ENCODE measurements at places on chromosomes 6 and 20.

- DNase-seq = no peak
Observed at GRCh38 chr6:122564230-122564629, 46.0 kb upstream of the PKIB start.

GRCh38 chr6:17352302-17352701 lies 41.1 kb upstream of the CAP2 start:
- DNase-seq = no peak

DNA sequence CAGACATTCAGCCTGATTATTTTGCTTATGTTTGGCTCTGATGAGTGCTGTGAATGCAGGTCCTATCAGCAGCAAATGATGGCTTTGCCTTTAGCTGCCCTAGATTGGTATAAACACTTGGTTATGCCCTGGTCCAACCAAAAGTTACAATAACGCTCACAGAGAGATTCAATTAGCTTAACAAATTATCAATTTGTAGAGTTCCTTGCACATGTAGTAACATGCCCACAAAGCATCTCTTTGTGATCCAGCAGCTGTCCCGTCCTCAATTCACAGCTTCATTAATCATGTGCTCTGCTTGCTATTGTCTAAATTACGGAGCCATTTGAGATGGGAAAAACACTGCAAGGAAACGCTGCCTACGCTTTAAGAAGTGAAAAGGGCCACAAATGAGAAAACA lies 457.9 kb downstream of the HDGFL1 start:
- DNase-seq = no peak

GRCh38 chr6:1494671-1495070 lies 105.3 kb downstream of the FOXF2 start:
- DNase-seq = no peak

GRCh38 chr20:58852543-58853271 lies at the start of gene GNAS:
Gene GNAS, plus strand, starts transcription at chr20:58852716.
- peak; percentile 28 for DNase-seq

GRCh38 chr20:48630342-48631075 lies 197.3 kb downstream of the PREX1 start:
- no peak for DNase-seq

- DNase-seq = no peak
Observed at GRCh38 chr6:134077301-134077700, 24.9 kb upstream of the SLC2A12 start.

DNA sequence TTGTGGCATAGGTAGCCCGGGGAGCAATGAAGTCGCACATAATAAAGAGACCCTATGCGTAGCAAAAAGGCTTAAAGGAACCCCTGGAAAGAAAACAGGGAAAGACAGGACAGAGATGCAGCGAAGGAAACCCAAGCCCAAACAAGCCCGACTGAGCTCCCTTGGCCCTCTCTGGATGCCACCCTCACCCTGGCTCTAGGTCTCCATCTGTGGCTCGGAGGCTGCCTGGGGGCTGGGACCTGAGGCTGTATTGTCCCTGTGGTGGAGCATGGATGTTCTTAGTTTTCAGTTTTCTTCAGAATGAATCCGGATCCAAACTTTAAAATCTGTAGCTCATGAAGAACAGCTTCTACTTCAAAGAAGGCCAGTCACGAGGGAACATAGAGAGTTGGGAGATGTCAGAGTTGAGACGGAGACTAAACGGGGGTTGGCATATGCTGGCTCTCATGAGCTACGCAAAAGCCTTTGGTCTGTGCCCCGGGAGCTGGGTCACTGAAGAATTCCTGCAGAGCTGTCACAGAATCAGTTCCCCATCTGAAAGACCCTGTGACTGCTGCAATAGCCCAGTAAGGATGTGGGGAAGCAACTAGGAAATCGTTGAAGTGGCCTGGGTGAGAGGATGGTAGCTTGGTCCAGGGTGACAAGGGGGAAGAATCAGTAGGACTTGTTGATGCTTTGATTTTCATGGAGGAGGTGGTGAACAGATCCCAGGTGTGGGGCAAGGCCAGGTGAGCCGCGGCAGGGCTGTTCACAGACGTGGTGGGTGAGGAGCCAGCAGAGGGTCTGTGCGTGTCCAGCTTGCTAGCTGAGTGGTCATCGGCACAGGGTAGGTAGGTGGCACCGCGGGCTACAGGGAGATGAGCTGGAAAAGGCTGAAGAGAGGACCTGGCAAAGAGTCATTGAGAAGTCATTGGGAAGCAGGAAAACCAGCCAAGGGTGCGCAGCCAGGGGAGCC lies 35.2 kb downstream of the SYNDIG1 start:
- DNase-seq = no peak

- DNase-seq = no peak
Observed at GRCh38 chr6:158686791-158687381, 37.0 kb downstream of the SYTL3 start.

DNA sequence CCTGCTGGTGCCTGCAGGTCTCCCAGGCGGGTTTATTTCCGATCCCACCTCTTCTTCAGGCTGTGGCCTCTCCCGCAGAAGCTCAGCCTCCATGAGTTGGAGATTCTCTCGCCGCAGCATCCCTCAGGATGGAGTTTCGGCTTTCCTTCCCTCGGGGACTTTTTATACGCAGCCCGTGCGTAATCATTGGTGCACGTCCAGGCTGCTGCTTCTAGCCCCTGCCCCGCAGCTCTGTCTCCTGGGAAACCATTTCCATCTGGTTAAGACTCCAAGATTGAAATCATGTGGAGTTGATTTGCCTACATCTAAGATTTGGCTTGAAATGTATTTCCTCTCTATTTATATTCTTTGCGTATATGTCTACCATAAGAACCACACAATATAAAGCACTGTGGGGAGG lies 46.7 kb upstream of the CARMIL1 start:
- DNase-seq = no peak

DNA sequence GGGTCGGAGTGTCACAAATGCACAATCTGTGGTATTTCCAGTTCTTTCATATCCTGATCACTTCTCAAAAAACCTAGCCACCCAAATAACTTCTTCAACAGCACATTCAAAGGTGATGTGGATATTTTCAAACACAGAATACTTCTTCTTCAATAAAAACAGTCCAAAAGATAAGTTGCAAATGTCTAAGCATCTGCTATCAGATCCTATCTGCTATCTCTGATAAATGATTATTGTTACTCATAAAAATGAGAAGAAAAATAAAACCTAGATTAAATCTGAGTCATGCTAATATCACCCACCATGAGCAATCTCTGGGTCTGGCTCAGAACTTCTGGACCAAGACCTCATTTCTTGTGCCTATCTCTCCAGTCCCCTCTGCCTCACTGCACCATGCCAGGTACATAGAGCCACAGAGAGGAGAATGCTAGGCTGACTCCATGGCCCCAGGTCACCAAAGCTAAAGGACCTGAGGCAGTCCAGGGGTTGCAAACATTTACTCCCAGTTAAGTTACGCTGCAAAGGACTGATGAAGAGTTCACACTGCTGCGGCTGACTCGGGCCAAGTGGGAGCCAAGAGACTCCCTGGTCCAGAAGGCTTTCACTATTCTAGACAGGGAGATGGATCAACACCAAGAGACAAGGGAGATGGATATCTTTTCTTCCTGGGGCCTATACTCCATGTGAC lies 101.4 kb downstream of the KIF13A start:
- DNase-seq = no peak

GRCh38 chr6:15677822-15678221 lies 15.0 kb upstream of the DTNBP1 start:
- no peak for DNase-seq

DNA sequence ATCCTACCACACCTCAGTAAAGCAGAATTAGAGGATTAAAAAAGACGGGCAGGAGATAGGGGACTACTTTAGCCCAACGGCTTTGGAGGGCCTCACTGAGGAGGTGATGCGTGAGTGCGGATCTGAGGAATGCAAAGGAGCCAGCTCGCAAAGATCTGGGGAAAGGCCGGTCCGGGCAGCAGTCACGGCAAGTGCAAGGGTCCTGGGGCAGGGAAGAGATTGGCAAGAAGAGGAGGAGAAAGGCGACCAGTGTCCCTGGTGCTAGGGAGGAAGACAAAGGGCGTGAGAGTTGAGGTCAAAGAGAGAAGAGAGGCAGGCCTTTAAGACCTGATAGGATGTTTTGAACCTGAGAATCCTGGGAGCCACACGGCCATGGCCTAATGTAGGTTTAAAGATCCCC lies 86.8 kb downstream of the KCNB1 start:
- no peak for DNase-seq

DNA sequence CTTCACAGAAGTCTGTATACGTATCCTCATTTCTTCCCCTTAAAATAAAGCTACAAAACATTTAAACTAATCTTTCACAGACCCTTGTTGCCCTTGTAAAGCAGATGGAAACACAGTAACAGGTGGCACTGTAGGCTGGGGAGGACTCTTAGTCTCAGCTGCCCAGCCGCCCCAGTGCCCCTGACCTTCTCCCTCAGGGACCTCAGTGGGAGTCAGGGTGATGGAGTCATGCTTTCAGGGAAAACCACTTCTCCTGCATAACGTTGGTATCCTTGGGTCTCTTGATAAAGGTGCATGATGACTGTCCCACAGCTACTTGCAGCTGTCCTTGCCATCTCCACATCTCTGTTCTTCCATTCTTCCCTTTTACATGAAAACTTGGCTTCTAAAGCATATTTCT lies 198.6 kb downstream of the CDKAL1 start:
- DNase-seq = no peak

- DNase-seq = no peak
Observed at GRCh38 chr20:58069207-58069606, 159.2 kb downstream of the ANKRD60 start.

- DNase-seq = no peak
Observed at GRCh38 chr6:139881728-139882211, 507.3 kb upstream of the CITED2 start.

DNA sequence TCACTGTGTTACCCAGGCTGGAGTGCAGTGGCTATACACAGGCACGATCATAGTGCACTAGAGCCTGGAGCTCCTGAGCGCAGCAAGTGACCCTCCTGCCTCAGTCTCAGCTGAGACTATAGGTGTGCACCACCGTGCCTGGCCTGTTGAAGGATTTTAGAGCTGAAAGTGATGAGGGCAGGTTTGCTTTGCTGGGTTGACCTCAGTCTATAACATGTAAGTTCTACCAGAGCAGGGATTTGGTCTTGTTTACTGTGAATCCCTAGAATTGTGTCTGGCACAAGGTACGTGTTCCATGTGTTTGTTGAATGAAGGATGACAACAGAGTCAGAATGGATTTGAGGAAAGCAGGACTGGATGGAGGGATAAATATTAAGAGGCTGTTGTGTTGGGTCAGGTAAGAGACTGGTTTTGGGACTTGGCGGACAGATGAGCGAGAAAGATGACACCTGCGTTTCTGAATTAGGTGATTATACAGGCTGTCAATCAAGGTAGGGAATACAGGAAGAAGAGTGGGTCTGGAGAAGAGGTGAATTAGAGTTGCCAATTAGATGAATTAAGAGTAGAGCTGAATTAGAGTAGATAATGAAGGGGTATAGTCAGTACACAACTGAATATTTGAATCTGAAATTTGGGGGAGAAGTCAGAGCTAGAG lies 6.5 kb downstream of the ASXL1 start:
- DNase-seq = no peak

DNA sequence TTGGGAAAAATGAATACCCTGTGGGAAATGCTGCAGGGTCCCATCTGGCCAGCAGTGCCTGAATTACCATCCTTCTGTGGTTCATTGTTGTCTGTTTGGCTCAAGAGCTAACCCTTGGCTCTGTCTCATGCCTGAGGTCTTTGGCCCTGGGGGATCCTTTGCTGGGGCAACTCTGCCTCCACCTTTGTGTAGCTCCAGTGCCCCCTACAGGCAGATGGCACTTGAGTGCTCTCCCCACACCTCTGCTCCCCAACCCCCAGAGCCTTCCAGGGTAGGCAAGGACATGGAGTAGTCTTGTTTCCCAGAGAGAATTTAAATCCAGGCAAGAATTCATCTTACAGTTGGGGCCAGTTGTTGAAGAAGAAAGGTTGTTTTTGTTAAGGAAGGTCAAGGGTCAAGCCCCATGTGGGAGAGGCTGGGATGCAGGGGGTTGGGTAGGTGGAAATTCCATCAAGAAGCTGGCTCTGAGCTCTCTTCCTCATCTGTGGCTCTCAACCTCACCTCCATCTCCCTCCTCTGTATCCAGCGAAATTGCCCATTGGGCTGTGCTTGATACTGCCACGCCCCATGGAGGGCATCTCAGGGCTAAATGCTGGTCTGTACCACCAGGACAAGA lies 44.2 kb downstream of the ZNF831 start:
- peak; percentile 78 for DNase-seq

- DNase-seq = no peak
Observed at GRCh38 chr6:107103082-107103481, 12.2 kb downstream of the BEND3 start.

- no peak for DNase-seq
Observed at GRCh38 chr6:130118236-130118635, 99.9 kb downstream of the L3MBTL3 start.

DNA sequence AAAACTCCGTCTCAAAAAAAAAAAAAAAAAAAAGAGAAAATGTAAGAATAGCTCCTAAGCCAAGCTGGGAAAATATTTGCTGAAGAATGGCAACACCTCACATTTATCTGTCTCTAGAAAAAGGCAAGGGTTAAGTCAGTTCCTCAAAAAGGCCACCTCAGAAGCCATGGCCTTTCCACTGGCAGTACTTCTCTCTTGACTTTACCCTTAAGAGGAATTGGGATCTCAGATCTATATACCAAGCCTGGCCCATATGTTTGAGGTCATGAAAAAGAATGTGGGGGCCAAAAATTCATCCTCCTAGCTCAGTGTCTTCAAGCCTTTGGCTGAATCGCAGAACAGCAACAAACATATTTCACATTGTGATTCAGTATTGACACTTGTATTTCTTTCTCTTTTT lies 10.9 kb upstream of the NCOA3 start:
- no peak for DNase-seq

DNA sequence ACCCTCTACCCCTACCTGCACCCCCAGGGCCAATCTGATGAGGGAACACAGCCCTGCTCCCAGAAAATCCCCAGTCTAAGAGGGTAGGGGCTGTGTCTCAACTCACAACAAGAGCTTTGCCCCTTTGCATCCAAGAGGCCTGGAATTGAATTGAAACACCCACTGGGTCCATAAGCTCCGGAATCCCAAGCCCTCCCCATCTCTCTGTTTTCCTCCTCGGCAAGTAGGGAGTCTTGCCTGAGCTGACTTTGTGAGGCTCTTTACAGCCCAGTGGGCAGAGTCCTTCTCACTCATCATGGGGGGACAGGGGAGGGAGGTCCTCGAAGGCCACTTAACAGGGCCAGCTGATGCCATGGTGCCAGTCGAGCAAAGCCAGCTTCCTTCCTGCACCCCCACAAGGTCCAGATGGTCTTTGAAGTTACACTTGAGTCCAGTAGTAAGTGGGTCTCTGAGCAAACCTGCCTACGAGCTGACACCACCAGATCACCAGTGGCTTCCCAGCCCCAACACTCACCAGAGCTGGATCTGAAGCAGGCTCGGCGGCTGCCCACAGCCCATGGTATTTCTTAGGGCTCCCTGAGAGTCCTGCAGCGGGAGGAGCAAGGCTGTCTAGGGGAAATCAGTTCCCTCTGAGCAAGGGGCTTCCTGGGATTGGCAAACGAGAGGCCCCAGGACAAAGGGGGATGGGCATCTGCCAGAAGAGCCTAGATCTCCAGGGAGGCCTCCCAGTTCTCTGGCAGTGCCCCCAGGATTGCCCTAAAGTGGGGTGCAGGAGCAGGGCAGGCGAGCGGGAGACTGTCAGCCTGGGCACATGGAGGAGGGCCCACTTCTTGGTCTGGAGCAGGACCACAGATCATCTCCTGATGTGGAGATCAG lies 144.5 kb downstream of the VEGFA start:
- DNase-seq = no peak
